ENCODE measurements at places on chromosomes 1 and 21.

GRCh38 chr1:95119273-95119672 lies 2.1 kb downstream of the TLCD4 start:
- DNase-seq: no peak

DNA sequence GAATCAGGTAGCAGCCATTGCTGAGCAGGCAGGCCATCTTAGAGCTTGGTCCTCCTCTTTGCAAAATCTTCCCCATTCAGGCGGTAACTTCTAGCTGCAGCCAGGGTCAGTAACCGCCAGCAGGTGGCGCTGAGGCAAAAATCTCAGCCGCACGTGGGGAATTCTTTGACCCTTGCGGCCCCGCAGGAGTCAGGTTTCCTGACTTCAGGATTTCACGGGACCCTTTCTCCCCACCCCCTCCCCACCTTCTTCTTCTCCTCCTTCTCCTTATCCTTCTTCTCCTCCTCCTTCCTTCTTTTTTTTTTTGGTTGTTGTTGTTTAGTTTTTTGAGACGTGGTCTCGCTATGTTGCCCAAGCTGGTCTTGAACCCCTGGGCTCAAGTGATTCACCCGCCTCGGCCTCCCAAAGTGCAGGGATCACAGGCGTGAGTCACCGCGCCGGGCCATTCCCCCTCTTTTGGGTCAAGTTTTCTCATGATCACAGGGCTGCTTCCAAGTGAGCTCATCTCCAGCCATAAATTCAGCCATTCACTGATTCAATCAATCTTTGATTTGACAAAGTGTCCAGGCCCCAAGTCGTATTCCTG lies 33.4 kb upstream of the TENT5B start:
- DNase-seq: peak; percentile 44

GRCh38 chr1:41799205-41799604 lies 119.5 kb downstream of the HIVEP3 start:
- no peak for DNase-seq

DNA sequence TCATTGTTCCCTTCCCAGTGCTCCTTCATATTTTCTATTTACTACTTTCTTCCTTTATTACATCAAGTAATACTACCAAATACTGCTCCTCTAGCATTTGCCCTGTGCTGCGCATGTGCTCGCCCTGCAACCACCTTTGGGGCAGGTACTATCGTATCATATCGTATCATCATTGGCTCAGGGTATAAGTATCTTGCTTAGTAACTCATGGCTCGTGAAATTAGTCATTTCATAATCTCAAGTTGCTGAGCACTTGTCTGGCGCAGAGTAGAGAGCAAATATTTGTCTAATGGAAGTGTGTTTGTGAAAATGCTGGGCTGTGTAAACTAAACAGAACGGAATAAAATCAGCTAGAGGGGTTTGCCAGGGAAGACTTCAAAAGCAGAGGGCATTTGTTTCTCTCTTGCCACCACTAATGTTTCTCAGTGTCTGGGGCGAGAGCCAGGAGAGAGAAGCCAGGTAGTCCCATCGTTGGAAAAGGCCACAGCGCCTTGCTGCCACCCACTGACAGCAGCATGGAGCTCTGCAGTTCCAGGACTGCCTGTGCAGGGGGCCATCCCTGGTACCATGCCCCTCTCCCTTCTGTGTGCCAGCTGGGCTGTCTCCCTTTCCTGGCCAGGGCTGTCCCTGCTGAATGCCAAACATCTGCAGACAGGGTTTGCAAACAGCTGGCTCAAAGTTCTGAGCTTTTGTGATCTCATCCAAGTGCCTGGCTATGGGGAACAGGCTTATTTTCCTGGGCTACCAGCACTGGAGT lies 20.0 kb upstream of the CPT2 start:
- DNase-seq: no peak

DNA sequence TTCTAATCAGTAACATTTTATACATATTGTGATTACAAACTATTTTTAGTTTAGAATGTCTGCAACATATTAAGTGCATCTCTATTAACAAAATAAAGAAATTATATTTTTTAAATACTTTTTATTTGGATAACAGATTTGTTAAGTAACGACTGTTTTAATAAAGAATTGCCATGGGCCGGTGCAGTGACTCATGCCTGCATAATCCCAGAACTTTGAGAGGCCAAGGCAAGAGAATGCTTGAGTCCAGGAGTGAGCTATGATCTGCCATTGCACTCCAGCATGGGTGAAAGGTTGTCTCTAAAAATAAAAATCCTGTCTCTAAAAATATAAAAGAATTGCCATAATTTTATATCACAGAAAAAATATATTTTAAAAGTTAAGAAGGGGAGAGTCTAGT lies 4.1 kb downstream of the LRRIQ3 start:
- no peak for DNase-seq

DNA sequence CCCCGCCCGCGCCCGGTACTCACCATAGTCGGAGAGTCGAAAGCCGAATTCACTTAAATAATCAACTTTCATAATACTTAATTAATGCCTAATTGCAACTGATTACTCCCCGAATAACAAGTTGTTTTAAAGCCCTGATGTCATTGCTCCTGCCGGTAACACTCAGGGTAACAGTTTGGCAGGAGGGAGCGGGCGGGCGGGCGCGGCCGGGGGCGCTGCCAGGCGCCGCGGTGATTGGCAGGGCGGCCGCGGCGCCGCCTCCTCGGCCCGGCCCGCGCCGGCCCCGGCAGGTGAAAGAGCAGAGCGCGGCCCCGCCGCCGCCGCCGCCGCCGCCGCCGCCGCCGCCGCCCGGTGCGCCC lies 102.2 kb downstream of the CASZ1 start:
- peak; percentile 60 for DNase-seq

DNA sequence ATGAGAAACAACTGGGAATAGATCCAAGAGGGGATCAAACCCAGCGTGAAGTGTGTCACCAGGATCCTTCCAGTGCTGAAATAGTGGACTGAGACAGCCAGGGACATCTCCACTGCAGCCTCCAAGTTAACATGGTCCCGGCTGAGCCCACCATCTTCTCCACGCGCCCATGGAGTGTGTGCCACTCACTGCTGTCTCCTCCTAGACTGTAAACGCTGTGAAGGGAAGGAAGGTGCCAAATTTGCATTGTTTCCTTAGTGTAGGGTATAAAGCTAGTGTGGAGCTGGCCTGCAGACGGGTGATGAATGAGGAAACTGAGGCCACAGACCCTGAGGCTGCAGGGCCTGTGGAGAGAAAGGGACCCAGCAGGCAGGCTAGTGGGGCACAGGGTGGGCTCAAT lies 183.6 kb downstream of the FOXD2 start:
- no peak for DNase-seq

DNA sequence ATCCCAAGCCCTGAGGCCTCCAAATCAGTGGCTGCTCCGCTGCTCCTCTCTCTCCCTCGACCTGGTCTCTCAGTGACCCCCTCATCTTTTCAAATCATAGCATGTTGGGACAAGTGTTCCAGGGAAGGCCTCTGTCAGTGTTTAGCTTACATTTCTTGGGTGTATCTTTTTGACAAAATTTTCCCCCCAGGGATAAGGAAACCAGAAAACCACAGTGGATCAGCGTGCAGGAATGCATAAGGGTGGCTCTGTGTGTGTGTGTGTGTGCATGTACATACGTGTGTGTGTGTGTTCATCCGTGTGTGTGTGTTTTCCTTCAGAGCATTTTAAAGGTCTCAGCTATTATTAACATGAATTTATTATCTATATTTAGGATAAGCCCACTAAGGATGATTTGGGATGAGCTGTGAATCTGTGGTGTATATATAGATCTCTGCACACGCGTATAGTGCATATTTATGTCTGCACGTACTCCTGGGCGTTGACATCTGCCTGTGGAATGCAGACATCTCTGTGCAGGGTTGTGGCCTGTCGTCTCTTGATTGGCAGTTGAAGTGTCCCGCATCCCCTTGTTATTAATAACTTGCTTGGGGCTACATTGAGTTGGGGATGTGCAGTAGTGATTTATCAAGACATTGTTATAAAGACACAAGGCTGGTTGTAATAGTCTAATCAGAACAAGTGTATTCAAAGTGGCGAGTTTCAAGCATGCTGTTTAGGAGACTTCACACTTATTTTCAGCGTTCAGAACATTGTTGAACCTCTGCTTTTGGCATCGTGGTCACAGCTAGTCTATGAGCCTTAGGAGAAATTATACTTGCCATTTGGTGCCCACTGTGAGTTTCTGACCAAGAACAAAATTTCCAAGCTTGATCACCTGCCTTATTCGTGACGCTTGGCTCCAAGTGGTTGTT lies 55.6 kb downstream of the GALNT2 start:
- no peak for DNase-seq

DNA sequence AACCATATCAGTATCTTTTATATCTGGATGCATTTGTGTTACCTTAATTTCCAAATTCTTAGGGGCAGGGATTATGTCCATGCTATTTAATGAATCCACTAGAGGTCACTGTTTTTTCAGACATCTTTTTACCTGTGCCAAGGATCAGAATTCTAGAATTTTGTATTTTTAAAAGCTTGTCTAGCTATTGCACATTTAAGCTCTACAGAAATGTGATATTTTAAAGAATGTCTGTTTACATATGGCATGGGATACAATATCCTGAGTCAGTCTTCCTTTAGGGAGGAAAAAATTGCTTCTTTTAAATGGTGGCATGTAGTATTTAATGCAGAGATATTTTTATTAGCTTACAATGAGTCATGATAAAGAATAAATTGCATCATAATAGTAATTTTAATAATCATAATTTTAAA lies 11.3 kb downstream of the RPAP2 start:
- DNase-seq: no peak

GRCh38 chr1:228271701-228272251 lies 63.9 kb downstream of the OBSCN start:
- no peak for DNase-seq

DNA sequence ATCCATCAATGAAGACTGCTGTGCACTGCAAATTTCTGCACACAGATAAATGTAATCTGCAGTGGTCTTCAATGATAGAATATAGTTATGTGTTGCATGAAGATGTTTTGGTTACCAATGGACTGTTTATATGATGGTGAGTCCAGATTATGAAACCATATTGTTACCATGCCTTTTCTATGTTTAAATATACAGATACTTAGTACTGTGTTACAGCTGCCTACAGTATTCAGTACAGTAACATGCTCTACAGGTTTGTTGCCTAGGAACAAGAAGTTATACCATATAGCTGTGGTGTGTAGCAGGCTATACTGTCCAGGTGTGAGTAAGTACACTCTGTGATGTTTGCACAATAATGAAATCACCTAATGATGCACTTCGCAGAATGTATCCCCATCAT lies 40.8 kb downstream of the SORT1 start:
- DNase-seq: no peak

- no peak for DNase-seq
Observed at GRCh38 chr21:43884012-43884860, 19.2 kb downstream of the AGPAT3 start.

DNA sequence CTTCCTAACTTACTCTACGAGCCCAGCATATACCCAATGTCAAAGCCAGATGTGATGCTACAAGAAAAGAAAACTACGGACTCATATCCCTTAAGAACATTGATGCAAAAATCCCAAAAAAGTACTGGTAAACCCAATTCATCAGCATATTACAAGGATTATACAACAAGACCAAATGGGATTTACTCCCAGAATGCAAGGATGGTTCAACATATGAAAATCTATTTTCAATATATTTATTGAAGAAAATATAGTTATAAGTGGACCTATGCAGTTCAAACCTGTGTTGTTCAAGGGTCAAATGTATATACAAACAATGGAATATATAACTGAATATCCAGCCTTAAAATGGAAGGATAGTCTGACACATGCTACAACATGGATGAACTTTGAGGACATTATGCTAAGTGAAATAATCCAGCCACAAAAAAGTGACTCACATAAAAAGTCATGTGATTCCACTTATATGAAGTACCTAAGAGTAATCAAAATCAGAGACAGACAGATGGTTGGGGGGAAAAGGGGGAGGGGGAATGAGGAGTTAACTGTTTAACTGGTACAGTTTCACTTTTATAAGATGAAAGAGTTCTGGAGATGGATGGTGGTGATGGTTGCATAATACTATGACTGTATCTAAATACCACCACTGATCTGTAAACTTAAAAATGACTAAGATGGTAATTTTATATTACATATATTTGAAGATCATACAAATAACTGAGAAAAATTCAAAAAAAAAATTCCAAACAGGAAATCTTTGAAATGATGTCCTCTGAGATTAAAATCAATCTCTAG lies 3.7 kb upstream of the KLF18 start:
- DNase-seq: no peak

GRCh38 chr1:59298026-59298583 lies 1.2 kb downstream of the FGGY start:
- no peak for DNase-seq

- DNase-seq: no peak
Observed at GRCh38 chr1:8010080-8010664, 15.9 kb downstream of the ERRFI1 start.

GRCh38 chr1:101453844-101454243 lies 217.0 kb downstream of the S1PR1 start:
- DNase-seq: no peak

- no peak for DNase-seq
Observed at GRCh38 chr1:110214454-110215404, 4.6 kb downstream of the KCNC4 start.

DNA sequence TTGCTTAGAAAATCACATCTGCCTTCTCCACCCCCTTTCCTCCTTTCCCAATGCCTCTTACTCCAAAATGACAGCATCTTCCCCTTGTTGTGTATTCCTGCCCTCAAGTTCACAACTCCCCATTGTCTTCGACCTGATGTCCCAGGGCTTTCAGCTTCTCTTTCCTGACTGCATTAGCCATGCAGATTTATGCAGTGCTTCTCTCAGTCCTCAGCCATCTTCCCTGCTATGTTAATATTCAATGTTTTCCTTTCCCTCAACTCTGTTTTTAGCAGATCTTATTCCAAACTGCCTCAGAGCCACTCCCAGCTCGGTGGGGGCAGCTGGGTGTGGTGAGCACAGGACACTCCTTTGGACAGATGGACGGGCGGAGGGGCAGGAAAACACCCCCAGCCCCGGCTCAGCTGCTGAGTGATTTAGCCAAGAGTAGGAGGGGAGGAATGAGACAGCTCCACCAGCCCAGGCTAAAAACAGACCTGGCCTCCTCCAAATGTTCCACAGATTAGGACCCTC lies 71.0 kb downstream of the CD2 start:
- no peak for DNase-seq

DNA sequence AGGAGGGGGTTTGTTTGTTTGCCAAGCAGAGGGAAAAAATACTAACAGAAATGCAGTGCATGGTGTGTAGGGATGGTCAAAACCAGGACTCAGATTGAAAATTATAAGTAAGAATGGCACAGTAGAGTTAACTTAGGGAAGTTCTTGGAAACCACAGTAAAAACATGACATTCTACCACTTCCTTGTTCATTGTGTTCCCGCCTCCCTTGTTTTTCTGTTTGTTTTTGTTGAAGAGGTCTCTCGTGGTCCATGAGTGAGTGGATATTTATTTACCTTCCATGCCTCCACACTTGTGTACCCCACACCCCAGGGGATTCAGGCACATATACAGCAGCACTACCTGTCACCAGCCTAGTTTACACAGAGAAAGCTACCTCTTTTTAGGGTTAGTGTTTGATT lies 69.6 kb downstream of the OLFML2B start:
- DNase-seq: no peak

- no peak for DNase-seq
Observed at GRCh38 chr1:20652300-20652699, 8.9 kb downstream of the DDOST start.

- no peak for DNase-seq
Observed at GRCh38 chr1:164311377-164311776, 247.6 kb upstream of the PBX1 start.
